ENCODE measurements at places on chromosomes 16 and 17. TPM values are rescaled to one million over a fixed set of nuclear protein-coding genes. Genes with fewer than 3 reads are reported as not detected.

FLYWCH1 gene
- total RNA-seq, result 55.3 TPM

FZD2 gene
- total RNA-seq, result 12.4 TPM

KCNJ18 gene
- not detected for total RNA-seq

TLE7 gene
- total RNA-seq, result not detected

SPECC1 gene
- 68.7 TPM for total RNA-seq

USP6 gene
- 0.59 TPM for total RNA-seq

NPIPB6 gene
- total RNA-seq, result 2.8 TPM

NPIPA3 gene
- 0.34 TPM for total RNA-seq

UBE2I gene
- 63.9 TPM for total RNA-seq

SLC6A2 gene
- total RNA-seq, result 0.23 TPM

COQ7 gene
- 23.4 TPM for total RNA-seq

NPTX1 gene
- 0.59 TPM for total RNA-seq

C16orf86 gene
- 4.6 TPM for total RNA-seq

CCL17 gene
- not detected for total RNA-seq

KRTAP9-4 gene
- total RNA-seq, result not detected

BRIP1 gene
- total RNA-seq, result 1.1 TPM

ACSM3 gene
- total RNA-seq, result 97.1 TPM

HSD17B1 gene
- total RNA-seq, result 4.3 TPM

STX1B gene
- total RNA-seq, result 0.94 TPM

NDUFAB1 gene
- 53.6 TPM for total RNA-seq

MYH13 gene
- not detected for total RNA-seq

ZNF750 gene
- not detected for total RNA-seq

KRT33A gene
- not detected for total RNA-seq

OTOP3 gene
- total RNA-seq, result not detected

CD300E gene
- total RNA-seq, result 0.15 TPM

PHKB gene
- total RNA-seq, result 86.6 TPM

STH gene
- total RNA-seq, result not detected

FOXF1 gene
- 0.36 TPM for total RNA-seq

ELMO3 gene
- total RNA-seq, result 2.8 TPM

SLC16A6 gene
- total RNA-seq, result 0.59 TPM

TMEM238L gene
- total RNA-seq, result not detected

AXIN2 gene
- 46.6 TPM for total RNA-seq

CRISPLD2 gene
- 333 TPM for total RNA-seq

IGF2BP1 gene
- total RNA-seq, result not detected

HAS3 gene
- total RNA-seq, result 0.83 TPM

PPP1R1B gene
- 2.1 TPM for total RNA-seq

TSPOAP1 gene
- total RNA-seq, result 49.1 TPM

TERB1 gene
- total RNA-seq, result not detected

NHERF1 gene
- 21.7 TPM for total RNA-seq

LUC7L gene
- 79.4 TPM for total RNA-seq

KRT36 gene
- not detected for total RNA-seq

DPEP1 gene
- 2.3 TPM for total RNA-seq

TBC1D3I gene
- total RNA-seq, result 0.13 TPM

OR2C1 gene
- 0.24 TPM for total RNA-seq

TPPP3 gene
- 10.6 TPM for total RNA-seq

Measured in ovary (tissue), 10 donors.